ENCODE measurements at places on chromosomes 1 and 21. TPM values are rescaled to one million over a fixed set of nuclear protein-coding genes. Genes with fewer than 3 reads are reported as not detected.

The PTP4A2 gene
- 252 TPM for total RNA-seq

The RBM34 gene
- total RNA-seq = 54.0 TPM

The FMO5 gene
- total RNA-seq = 32.6 TPM

The OR2G2 gene
- not detected for total RNA-seq

The SPRR2G gene
- total RNA-seq = not detected

The CD247 gene
- total RNA-seq = 2.0 TPM

The GJA8 gene
- not detected for total RNA-seq

The S100A2 gene
- 0.33 TPM for total RNA-seq

The OR1C1 gene
- total RNA-seq = not detected

The ZMYND12 gene
- 4.6 TPM for total RNA-seq

Data from breast epithelium (tissue), 4 donors.